CD4-positive, alpha-beta T cell treated with Interleukin-2 at 100 ng/mL for 4 hours (primary cell): ENCODE measurements at places on chromosomes 6 and 20.

GRCh38 chr20:53276143-53276542, 304.0 kb downstream of the TSHZ2 start:
- no peak for DNase-seq

GRCh38 chr6:22357724-22358189, 60.9 kb upstream of the PRL start:
- DNase-seq = no peak

GRCh38 chr6:41731561-41732086, 3.8 kb downstream of the TFEB start:
- DNase-seq = no peak

- no peak for DNase-seq
These were observed 100.0 kb downstream of the OR2B2 start for GRCh38 chr6:27812078-27812804.

GRCh38 chr20:37475252-37475651, 45.8 kb upstream of the NNAT start:
- no peak for DNase-seq

DNA sequence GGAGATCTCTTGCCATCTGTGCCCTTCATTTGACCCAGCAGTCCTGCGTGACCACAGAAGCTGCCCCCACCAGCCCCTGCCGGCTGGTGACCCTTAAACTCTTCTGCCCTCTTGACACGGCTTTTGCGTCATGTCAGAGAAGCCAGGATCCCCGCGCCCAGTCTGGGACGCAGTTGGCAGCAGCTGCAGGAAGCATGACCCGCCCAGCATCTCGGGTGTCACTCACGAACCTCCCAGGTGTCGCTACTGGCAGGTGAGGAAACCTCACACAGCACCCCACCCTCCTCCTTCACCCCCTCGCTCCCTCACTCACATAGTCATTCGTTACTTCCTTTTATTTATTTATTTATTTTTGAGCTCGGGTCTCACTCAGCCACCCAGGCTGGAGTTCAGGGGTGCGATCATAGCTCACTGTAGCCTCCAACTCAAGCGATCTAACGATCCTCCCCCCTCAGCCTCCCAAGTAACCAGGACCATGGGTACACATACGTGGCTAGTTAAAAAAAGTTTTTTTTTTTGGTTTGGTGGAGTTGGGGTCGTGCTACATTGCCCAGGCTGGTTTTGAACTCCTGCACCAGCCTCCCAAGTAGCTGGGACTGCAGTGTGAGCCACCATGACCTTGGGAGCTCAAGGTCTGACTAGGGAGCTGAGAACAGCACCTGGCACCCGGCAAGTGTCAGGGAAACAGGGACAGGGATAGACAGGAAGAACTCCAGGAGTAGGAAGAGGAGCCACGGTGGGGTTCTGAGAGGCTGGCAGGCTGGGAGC, 14.1 kb upstream of the SPDEF start:
- DNase-seq = no peak

DNA sequence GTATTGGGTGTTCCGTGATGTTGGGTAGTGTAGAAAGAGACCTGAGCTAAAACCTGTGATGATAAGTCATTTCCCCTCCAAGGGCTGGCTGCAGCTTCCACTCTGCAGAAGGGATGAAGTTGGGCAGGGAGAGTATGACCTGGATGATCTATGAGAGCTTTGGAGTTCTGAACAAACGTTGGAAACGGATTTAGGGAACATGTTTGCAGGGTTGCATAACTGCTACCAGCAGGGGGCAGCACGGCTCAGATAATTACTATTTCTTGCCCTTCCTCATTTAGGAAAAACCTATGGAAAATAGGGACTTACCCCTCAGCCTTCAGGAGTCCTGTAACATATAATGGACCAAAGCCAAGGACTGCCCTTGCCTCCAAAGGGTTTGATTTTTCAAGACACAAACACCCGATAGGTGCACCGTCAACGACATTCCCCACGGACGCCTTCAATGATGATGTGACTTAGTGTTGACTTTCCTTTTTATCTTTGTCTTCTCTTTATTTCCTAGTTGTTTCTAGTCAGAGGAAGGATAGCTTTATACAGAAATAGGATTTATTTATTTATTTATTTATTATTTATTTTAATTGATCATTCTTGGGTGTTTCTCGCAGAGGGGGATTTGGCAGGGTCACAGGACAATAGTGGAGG, 164.9 kb upstream of the SASH1 start:
- DNase-seq = peak; percentile 16

- no peak for DNase-seq
These were observed 397.4 kb downstream of the C6orf118 start for GRCh38 chr6:164911873-164912580.
